ENCODE measurements at places on chromosomes 12 and 14. TPM values are rescaled to one million over a fixed set of nuclear protein-coding genes. Genes with fewer than 3 reads are reported as not detected.

Gene CCDC85C
- total RNA-seq: 37.3 TPM

Gene CNTN1
- 56.7 TPM for total RNA-seq

Gene CMKLR1
- not detected for total RNA-seq

Gene CTSG
- total RNA-seq: not detected

Gene FBLN5
- 2.2 TPM for total RNA-seq

Gene RNASE7
- total RNA-seq: not detected

Gene GDF3
- not detected for total RNA-seq

Gene NPFF
- total RNA-seq: not detected

Gene KRT77
- total RNA-seq: not detected

Gene LMNTD1
- total RNA-seq: not detected

Gene LYZ
- 2.2 TPM for total RNA-seq

Gene TAS2R7
- not detected for total RNA-seq

Gene SLC22A17
- 5.8 TPM for total RNA-seq

Gene LUM
- 0.21 TPM for total RNA-seq

Gene ANKRD9
- 14.9 TPM for total RNA-seq

Gene IFNG-AS1
- not detected for total RNA-seq

Gene PIANP
- 0.81 TPM for total RNA-seq

Gene PRH2
- total RNA-seq: not detected

Gene PLD4
- not detected for total RNA-seq

Gene TTC6
- 0.34 TPM for total RNA-seq

Gene TMEM30B
- total RNA-seq: 0.22 TPM

Gene NTF3
- not detected for total RNA-seq

Gene RNU4-1
- total RNA-seq: not detected

Gene ESRRB
- total RNA-seq: 0.16 TPM

Gene ANKS1B
- total RNA-seq: 0.73 TPM

Gene KSR2
- total RNA-seq: 0.60 TPM

Gene ACSS3
- not detected for total RNA-seq

Gene PKP2
- total RNA-seq: 2.5 TPM

Gene ARHGAP9
- 0.22 TPM for total RNA-seq

Gene CCDC88C
- 6.5 TPM for total RNA-seq

Gene HOXC9
- 14.1 TPM for total RNA-seq

Gene DACT1
- total RNA-seq: 0.44 TPM

Gene DEPDC4
- 1.4 TPM for total RNA-seq

Gene KRT78
- total RNA-seq: not detected

Gene MAX
- total RNA-seq: 62.3 TPM

Gene C12orf42
- total RNA-seq: not detected

Gene DLGAP5
- total RNA-seq: 42.0 TPM

Gene SOS2
- total RNA-seq: 4.6 TPM

Gene CIROP
- total RNA-seq: not detected

Gene CREBL2
- total RNA-seq: 21.2 TPM

Gene SLC41A2
- 19.8 TPM for total RNA-seq

Gene C12orf54
- total RNA-seq: not detected

Gene RFX4
- total RNA-seq: not detected

Measured in A549 treated with RU486 at 1 μM for 4 hours (cell line).